ENCODE measurements at places on chromosomes 5 and 9.
A peak's percentile ranks its signal among the peaks of the same experiment; 100 is the strongest.

DNA sequence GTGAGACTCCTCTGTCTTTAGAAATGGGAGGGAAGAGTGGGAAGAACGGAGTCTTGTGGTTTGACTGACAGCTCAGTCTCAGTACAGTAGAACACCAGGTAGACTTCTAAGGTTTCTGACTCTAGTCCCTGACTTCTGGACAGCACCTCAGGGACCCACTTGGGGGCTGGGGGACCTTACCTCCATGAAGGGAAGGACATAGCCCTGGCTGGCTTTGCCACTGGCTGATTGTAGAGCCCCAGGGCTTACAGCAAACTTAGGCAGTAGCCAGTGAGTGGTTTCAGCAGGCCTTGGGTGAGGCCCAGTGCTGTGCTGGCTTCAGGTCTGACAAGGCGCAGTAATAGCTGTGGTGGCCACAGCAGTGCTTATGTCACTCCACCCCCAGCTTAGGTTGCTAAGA is 290.0 kb upstream of the PRR16 start:
- no peak for DNase-seq

GRCh38 chr9:83656952-83657351 is 34.0 kb downstream of the IDNK start:
- DNase-seq = no peak

GRCh38 chr5:160285316-160285715 is 27.0 kb downstream of the CCNJL start:
- DNase-seq = no peak

DNA sequence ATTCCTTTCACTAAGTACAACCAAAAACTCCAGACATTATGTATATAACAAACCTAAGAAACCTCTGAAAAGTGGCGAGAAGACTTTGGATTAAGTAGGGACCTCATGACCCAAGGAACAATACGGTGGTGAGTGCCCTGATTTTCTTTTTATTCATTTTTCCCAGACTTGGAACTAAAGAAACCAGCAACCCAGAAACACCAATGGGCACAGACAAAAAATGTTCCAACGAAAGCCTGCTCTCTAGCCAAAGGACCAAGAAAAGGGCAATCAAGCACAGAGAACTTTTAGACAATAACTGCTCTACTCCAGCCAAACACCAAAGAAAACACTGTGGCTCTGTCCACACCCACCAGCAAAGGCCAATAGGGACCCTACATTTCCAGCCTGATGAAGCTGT is 66.2 kb upstream of the SSBP2 start:
- no peak for DNase-seq

DNA sequence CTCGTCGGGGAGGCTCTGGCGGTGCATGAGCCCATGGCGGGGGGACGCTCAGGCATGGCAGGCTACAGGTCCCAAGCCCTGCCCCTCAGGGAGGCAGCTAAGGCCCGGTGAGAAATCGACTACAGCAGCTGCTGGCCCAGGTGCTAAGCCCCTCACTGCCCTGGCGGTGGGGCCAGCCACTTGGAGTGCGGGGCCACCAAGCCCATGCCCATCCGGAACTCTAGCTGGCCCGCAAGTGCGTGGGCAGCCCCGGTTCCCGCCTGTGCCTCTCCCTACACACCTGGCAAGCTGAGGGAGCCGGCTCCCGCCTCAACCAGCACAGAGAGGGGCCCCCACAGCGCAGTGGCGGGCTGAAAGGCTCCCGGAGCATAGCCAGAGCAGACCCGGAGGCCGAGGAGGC is 1896.9 kb upstream of the CDH6 start:
- DNase-seq = peak; percentile 20

DNA sequence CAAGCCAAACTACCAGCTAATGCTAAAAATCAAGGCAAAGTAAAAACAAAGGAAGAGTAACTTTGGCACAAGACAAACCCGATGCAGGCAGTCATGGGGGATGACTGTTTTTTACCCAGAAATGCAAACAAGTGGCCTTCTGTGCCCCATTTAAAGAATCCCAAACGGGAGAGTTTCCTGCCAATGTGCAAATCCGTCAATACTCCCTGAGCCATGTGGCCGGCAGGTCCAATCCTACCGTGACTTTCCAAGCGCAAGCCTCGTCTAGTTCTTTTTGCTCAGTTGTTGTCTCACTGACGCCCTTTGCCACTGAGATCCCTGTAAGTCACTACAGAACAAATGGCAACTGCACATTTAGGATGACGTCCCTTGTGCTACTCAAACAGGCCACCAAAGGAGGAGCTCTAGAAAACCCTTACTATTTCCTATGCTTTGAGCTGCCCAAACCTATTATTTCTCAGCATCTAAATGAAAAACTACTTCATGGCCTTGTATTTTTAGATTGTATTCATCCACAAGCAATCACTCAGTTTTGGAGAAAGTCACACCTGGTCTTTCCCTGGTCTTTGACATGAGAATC is 43.4 kb downstream of the OTULIN start:
- no peak for DNase-seq

DNA sequence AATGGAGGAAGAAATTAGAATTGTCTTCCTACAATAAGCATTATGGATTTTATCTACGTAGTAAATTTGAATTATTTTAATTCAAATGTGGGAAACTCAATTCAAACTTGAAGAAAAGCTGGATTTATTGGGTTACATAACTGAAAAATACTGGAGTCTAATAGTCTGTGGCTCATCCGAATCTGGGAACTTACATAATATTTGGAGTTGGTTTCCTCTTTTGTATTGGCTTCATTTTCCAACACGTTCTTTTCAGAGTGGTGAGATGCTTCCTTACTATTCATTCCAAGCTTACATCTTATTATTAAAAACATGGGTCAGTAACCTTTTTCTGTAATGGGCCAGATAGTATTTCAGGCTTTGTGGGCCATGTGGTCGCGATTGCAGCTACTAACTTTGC is 164.8 kb downstream of the ARHGAP26 start:
- DNase-seq = no peak

GRCh38 chr9:19231126-19231903 is 822 bp downstream of the DENND4C start:
- DNase-seq = no peak

- DNase-seq = no peak
Observed at GRCh38 chr5:1110307-1111240, 1.3 kb downstream of the SLC12A7 start.

- DNase-seq = no peak
Observed at GRCh38 chr9:112731971-112732370, 14.1 kb upstream of the INIP start.

DNA sequence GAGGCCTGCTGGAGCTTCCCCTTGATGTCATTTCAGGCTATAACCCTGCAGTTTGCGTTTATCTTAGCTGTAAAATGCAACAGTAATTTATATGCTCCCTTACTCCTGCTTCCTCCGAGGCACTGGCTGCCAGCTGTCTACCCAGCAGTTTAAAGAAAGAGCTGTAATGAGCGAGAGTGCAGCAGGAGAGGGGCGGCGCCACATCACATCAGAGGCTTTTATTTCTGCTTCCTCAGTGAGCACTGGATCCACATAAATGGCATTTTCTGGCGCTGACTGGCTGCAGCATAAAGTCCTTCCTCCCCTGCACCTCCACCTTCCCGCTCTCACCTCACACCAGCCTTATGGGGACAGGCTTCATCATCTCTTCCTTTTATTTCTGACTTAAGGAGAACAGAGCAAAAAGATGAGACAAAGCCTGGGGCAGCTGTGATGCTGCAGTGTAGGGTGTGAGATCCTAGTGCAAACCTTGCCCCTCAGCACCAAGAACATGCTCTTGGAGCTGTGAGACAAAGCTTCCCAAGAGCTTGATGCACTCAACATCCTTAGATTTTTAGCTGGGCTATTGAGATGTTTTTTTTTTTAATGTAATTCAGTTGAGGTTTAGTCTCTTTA is 829.6 kb upstream of the ZNF608 start:
- no peak for DNase-seq

- no peak for DNase-seq
Observed at GRCh38 chr5:122126177-122126755, 3.1 kb upstream of the ZNF474 start.

- no peak for DNase-seq
Observed at GRCh38 chr5:72347801-72348308, 27.7 kb downstream of the PTCD2 start.

DNA sequence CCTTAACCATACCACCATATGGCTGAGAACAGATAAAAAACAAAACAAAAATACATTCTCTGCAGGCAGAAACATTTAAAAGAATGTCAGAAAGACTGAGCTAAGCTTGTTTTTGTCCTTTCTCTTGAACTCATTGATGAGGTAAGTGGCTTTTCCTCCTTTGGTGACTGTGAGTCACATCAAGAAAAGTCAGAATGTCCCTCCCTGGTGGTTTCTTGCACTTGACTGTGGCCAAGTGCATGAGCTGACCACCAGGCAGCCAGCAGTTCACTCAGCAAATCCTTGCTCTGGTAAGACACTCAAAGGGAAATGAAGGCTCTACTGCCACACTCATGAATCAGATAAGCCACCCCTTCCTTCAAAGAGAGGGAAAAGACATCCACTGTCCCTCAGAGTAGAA is 970.9 kb downstream of the TAF11L14 start:
- DNase-seq = no peak
